ENCODE measurements at places on chromosomes 12 and 14.

GRCh38 chr12:7884689-7885088 lies 12.0 kb upstream of the SLC2A14 start:
- DNase-seq: no peak

DNA sequence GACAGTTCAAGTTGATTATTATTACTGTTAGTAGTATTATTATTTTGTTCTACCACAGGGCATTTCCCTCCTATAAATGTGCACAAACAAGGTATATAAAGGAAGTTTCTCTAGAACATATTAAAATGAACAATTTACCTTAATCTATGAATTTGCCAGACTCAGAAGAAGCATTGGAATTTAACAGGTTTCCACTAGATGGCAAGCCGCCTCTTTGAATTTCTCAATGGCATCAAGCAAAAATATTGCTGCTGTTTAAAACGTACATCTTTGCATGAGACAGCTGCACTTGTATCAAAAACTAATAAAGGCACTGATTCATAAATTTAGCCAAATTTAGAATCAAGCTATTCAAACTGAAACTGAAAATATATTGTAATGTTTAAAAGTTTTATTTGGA lies 34.6 kb upstream of the MIS18BP1 start:
- no peak for DNase-seq

DNA sequence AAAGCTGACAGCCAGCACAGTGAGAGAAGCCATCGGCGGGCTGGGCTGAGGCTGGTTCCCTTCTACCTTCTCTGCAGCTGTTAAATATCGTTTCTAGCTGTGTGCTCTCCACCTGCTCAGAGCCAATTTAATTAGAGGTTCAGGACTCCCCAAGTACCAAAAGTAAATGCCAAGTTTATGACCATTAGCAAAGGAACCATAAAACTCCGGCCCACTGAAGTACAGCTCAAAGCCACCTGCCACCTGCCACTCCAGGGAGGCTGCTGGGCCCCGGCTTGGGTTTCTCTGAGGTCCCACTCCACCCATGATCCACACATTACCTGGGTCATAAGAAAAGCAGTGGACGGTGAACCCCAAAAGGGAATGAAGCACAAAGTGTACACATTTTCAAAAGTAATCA lies 272.8 kb downstream of the KSR2 start:
- no peak for DNase-seq

DNA sequence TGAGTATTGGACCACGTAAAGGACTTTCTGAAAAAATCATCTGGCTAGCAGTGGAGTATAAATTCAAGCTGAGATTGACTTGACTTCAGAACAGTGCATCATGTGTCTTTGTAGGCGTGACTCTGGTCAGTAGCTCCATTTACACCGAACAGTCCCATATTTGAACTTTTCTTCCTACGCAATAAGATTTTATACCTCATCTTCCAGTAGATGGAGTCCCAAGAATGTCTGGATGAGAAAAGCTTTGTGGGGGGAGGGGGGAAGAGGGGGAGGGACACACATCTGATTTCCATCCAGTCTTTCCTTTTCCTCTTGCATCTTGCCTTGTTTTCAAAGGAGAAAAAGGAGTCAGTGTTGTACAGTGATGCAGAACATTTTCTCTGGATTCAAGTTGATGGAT lies 241.0 kb downstream of the EMP1 start:
- DNase-seq: no peak

GRCh38 chr12:62248873-62249272 lies 11.3 kb upstream of the USP15 start:
- no peak for DNase-seq

GRCh38 chr14:65482757-65483438 lies 70.4 kb downstream of the FUT8 start:
- no peak for DNase-seq

- DNase-seq: no peak
Observed at GRCh38 chr12:22821985-22822384, 197.0 kb downstream of the ETNK1 start.

DNA sequence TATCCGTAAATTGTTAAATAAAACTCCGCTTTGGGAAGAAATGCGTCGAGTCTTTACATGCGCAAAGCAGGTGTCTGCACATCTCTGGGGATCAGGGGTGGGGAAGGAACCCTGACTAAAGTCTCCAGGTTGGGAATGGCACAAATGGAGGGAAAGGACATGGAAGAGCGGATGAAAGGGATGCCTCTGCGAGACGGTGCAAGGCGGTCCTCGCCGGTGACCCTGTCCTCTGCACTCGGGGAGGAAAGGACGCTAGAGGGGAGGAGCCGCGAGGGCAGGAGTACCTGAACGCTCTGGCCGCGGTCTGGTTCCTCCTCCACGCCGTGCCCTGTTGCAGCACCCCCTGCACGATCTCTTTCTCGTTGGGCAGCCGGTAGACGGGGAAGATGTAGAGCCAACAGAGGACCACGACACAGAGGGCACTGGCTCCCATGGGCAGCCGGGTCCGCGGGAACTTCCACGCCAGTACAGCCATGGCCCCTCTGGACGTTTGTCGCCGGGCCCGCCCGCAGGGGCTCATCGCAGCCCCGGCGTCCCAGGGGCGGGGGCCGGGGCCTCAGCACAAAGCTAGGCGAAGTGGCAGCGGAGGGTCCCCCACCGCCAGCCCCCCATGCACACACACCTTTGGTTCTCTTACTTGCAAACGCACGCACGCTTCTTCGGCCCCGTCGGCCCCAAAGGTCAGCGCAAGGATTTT lies 646 bp downstream of the ST8SIA1 start:
- no peak for DNase-seq

GRCh38 chr12:24903329-24904088 lies 45.4 kb downstream of the BCAT1 start:
- no peak for DNase-seq
